Fibroblast of upper back skin (primary cell): ENCODE measurements at places on chromosomes 4 and X.

GRCh38 chr4:25466966-25467697 lies 90.1 kb downstream of the ANAPC4 start:
- DNase-seq = no peak

- DNase-seq = no peak
Measured at GRCh38 chr4:184729946-184730345, 4.0 kb downstream of the CENPU start.

- peak; percentile 44 for DNase-seq
Measured at GRCh38 chr4:47705326-47705981, 132.4 kb downstream of the CORIN start.

GRCh38 chr4:55356991-55357461 lies 11.0 kb downstream of the SRD5A3 start:
- no peak for DNase-seq

- DNase-seq = no peak
Measured at GRCh38 chrX:73964579-73964978, 339.4 kb upstream of the ZCCHC13 start.

DNA sequence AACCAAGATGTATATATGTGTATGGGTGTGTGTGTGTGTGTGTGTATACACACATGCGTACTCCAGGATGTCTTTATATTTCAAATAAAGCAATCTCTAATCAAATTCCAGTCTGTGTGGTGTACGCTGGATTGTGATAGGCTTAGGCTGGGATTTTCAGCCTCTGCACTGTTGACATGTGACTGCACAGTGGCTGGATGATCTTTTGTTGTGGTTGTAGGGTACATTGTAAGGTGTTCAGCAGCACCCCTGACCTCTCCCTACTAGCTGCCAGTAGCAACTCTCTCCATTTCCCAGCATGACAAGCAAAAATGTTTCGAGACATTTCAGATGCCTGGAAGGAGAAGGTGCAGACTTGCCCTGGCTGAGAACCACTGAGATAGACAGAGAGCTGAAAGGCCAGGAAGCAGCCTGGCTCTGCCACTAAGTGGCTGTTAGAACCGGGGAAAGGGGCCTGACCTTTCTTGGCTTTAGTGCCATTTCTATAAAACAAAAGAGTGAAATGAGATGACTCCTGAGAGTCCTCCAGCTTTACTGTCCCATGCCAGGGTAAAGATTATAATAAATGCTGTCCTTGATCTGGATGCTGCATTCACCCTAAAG lies 10.5 kb downstream of the PGM2 start:
- no peak for DNase-seq

DNA sequence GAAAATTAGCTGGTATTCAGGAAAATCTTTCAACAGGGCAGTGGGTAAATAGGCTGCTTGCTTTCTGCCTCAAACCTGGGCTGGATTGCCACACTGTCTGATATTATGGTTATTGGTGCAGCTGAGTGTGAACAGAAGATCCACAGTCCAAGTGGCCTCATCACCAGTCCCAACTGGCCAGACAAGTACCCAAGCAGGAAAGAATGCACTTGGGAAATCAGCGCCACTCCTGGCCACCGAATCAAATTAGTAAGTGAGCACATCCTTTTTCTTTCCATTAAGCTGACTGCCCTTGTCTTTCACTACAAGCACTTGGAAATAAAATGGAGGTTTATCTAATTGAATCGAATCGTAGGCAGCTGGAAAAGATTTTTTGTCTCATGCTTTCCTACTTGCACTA lies 204.7 kb downstream of the TLL1 start:
- DNase-seq = no peak

DNA sequence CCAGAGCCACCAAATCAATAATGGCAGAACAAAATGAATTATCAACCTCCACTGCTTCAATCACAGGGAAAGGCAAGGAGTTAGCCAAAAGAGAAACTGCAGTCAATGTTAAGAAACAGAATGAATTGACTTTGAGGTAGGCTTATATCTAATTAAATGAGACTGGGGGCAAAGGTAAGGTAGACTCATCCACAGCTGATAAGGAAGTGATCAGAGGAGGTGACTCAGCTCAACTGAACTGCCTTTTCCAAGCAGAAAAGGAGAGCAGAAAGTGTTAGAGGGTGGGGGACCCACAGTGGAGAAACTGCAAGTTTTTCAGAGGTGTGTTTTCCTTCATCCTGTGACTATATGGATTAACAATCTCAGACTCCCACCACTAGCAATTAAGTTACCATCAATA lies 345.8 kb upstream of the PPARGC1A start:
- no peak for DNase-seq

- no peak for DNase-seq
Measured at GRCh38 chr4:181550381-181550780, 692.8 kb upstream of the TENM3 start.

DNA sequence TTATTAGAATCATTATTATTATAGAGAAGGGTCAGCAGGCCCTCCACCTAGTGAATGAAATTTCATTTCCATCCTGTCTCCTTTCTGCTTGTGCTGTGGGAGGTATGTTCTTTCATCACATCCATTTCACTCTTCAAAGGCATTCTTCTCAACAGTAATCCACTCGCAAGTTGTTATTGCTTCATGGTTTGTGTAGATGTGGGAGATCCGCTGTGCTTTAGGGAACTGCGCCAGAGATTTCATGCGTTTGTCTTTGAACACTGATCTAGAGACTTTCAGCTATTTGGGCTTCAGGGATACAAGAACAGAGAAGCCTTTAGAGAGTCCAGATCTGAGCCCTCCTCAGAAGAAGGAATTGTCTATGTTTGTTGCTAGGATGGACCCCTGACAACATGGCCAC lies 53.5 kb upstream of the PUDP start:
- no peak for DNase-seq

DNA sequence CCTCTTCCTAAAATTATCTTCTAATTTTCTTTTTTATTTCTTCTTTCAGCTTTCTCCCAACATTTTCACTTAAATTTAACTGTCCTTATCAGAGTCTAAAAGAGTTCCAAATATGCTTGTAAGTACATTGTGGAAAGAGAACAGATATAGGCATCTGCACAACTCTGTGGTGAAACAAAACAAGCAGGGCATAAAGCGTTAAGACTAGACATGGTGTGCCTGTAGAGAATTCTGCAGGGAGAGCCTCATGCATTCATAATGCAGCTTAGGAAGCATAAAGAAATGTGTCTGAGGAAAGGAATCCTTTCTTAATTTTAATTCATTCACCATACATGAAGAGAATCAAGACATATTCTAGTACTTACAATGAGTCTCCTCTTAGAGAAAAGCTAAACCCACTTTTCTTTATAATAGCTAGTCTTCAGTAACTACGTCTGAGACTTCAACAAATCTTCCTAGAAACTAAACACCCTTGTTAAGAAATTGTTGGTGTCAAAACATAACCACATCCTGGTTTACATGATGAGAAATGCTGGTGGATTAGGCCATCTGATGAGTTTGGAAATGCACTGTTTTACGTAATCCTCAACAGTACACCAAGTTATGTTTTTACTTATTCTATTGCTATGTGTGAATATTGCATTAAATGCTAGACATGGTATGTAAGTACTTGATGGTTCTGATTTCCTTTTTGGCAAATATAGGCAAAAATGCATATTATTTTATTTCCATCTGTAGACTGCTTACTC lies 307.8 kb upstream of the GIMD1 start:
- DNase-seq = peak; percentile 83

- no peak for DNase-seq
Measured at GRCh38 chr4:1109898-1110506, 3.4 kb downstream of the RNF212 start.

DNA sequence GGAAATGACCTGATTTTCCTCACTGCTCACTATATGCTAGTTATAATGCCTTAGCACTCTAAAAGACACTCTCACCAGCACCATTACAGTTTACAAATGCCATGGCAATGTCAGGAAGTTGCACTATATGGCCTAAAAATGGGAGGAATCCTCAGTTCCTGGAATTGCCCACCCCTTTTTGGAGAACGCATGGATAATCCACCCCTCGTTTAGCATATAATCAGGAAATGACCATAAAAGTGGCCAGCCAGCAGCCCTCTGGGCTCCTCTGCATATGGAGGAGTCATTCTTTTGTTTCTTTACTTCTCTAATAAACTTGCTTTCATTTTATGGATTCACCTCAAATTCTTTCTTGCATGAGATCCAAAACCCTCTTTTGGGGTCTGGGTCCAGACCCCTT lies 93.0 kb downstream of the UPRT start:
- DNase-seq = no peak

DNA sequence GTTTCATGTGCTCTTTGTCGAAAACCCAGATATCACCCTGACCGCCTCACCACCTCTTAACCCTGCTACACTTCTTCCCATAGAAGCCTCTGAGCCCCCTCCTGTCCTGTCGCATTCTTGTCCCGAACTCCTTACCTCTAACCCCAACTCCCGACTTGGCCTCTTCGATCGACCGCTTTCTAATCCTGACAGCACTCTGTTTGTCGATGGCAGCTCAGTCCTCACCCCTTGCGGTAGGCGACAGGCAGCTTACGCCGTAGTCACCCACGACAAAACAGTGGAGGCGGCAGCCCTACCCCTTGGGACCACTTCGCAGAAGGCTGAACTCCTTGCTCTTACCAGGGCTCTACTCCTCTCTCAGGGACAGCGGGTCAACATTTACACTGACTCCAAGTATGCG lies 961.7 kb downstream of the RPA4 start:
- DNase-seq = no peak

- DNase-seq = no peak
Measured at GRCh38 chr4:10736895-10737294, 52.3 kb upstream of the CLNK start.

DNA sequence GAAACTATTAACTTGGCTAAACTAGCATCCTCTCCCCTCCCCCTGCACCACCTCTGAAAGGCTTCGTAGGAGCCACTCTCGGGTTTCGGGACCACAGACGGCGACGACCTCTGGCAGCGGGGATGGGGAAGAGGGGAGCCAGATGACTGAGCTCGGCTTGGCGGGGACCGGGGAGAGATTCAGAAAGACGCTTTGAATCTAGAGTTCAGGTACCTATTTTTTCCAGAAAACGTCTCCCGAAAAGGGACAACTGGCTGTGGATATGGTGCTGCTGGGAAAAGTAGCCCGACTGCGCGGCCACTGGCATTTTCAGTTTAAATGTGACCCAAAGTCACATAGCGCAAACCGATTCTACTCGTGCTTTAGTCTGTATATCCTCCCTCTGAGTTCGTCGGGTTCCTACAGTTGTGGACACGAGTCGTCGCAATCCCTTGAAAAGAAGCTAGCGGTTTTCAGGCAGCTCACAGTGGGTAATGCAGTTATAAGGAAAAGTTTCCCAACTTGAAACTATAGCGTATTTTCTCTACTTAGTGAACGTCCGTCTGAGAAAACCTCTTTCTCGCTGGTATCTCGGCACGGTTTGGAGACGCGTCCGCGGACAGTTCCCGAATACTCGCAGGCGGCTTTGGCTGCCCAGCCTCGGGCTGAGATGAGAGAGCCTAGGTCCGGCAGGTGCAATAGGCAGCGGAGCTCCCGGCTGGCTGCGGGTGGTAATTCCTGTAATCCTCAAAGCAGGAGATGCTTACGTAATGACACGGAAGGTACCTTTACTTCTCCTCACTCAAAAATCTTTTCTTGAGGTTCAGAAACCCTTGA lies 1.3 kb downstream of the PARM1 start:
- DNase-seq = peak; percentile 2

DNA sequence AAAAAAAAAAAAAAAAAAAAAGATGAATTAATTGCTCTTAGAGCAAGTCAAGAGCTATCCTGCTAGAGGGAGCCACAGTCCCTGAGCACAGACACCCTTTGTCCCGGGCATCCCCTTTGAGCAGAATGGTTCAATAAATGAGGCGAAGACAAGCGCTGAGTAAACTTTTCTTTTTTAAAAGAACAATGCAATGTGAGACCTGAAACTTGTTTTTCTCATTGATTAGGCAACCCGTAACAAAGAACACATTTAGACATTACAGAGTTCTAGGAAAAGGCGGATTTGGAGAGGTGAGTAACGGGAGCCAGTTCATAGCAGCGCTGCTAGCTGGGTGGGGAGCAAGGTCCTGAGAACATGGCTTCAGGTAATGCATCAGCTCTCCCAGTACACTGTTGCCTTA lies 46.1 kb downstream of the GRK4 start:
- DNase-seq = peak; percentile 6

GRCh38 chr4:82050796-82051195 lies 323.0 kb downstream of the HNRNPD start:
- DNase-seq = no peak

- peak; percentile 86 for DNase-seq
Measured at GRCh38 chrX:130118441-130119311, 8.4 kb upstream of the ELF4 start.

- DNase-seq = no peak
Measured at GRCh38 chr4:90904021-90904420, 776.8 kb downstream of the CCSER1 start.

DNA sequence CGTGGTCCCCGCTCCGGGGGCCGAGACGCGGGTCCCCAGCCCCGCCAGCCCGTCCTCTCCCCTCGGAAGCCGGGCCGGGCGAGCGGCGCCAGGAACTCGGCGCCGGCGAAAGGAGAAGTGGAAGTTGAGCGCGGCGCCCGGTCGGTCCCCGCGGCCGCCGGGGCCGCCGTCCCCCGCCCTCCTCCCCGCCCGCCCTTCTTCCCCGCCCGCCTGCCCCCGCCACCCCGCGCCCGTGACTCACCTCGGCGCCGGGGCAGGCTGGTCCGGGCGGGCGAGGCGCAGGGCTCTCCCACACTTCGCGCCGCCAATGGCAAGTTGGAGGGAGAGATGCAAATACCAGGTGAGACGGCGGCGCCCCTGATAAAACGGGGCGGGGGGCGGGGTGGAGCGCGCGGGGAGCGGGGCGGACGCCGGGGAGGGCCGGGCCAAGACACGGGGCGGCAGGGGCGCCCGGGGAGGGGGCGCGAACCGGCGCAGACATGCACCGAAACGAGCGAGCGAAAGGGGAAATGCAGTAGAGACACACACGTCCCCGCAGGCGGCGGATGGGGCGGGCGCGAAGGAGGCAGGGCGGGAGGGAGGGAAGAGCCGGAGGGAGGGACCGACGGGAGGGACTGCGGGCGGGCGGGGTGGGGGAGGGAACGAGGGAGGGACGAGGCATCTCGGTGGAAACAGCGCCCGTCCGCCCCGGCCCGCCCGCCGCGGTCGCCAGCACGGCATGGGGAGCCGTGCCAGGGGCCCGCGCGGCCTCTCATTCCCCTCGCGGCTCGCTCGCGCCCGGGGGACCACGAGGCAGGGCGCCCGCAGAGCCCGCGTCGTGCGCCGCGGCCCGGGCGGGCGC lies at the start of gene ELF4:
Gene ELF4 (minus strand): TSS at position 119 of the 841 bp plus-strand sequence. CDS start 29,167 bp downstream, outside the sequence.
- DNase-seq = peak; percentile 63

GRCh38 chrX:133634416-133634815 lies 219.1 kb upstream of the GPC4 start:
- no peak for DNase-seq

DNA sequence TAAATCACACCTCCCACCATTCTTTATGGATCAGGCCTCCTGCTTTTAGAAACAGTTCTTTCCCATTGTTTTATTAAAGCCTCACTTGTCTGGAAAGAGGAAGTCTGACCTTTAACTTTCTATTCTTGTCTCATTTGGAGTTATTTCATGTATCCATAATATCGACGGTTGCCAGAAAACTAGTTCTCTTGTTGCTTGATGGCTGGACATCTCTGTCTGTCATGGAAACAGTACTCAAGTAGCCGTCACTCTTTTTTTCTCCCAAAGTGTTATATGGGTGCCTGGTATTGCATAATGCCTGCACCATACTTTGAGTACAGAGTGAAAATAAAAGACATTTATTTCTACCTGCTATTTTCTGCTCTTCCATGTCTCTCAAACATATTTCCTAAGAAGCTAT lies 61.4 kb downstream of the PHEX start:
- DNase-seq = no peak
